ENCODE measurements at places on chromosomes 5 and 9.

DNA sequence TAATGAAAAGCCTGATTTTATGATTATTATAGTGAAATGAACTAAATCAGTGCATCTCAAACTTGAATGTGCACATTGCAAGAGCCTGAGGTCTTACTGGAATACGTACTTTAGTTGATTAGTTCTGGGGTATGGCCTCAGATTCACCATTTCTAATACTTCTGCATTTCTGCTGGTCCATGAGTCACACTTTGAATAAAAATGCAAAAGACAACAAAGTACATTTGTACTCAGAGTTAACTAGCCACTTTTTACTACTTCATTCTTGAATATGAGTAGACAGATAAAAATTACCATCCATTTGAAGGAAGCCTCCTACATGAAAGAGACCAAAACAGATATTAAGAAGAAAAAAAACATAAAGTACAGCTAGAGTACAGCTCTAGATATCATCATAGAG, 27.1 kb upstream of the PRR16 start:
- DNase-seq: no peak

- no peak for DNase-seq
Observed at GRCh38 chr9:37290940-37291485, 131.5 kb upstream of the GRHPR start.

DNA sequence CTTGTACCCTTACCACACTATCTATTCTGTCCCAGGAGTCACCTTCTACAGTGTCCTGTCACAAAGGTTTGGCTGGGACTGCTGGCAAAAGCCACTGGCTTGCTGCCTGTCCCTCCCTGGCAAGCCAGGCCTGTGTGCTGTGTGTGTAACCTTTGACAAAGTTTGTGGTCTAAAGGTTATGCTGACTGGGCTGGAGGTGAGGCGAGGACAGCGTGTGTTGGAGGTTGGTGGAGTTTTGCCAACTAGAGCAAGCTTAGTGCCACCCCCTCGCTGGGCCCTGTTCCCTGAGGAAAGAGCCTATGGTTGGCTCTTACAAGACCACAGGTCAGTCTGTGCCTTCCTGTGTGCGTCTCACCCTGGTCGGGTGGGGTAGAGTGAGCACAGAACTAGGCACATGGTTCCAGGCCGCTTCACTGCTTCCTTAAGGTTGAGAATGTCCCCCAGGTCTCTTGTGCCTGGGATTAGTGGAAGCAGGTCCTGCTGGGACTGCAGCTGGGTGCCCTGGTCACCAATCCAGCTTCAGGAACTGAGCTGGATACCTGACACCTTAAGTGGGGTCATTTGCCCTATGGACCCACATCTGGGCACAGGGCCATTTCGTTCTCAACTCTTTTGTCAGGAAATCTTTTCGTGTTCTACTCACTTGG, 152.2 kb downstream of the GADD45G start:
- no peak for DNase-seq

GRCh38 chr9:32414856-32415255, 30.4 kb downstream of the ACO1 start:
- no peak for DNase-seq

GRCh38 chr9:137277329-137278041, at the start of gene TOR4A:
Gene TOR4A, plus strand, starts transcription at chr9:137277726. Its CDS starts 964 bp downstream, at chr9:137278690.
- DNase-seq: peak; percentile 66

- no peak for DNase-seq
Observed at GRCh38 chr5:71658916-71659662, 60.0 kb upstream of the CARTPT start.

DNA sequence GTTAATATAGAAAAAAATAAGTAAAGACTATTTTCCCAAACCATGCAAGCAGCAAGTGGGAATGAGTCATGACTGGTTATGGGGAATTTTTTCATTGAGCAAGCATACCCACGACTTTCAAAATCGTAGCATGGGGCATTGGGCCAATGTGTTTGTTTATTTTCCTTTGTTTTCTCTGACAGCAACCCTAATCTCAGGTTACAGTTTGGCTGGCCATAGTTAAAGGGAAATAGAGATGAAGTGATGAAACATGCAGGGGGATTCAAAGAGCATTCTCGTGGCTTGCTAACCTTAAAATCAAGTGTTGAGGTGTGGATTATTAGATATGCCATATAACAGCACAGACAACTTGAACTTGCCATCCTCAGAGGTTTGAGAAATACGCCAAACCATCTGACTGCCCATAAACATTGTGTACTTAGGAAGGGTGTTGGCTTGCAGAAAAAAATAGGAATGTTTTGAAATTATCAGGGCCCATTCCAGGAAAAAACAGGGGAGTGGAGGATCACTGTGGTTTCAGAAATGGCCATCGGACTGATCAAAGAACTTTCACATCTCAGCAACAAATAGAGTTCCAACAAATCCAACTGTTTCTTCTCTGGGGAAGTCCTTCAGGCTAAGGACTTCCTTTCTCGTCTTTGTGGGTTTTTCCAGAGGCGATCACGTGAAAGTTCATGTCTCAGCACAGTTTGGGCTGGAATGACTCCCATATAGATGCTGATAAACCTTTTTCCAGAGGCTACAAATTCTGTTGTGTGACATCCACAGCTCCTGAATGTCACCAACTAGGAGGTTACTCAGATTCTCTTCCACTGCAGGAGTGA, 259.1 kb downstream of the SYK start:
- DNase-seq: no peak

GRCh38 chr9:135065151-135065550, 22.3 kb upstream of the OLFM1 start:
- no peak for DNase-seq

GRCh38 chr5:82327941-82328340, 49.8 kb upstream of the RPS23 start:
- no peak for DNase-seq

- no peak for DNase-seq
Observed at GRCh38 chr9:81410201-81410600, 279.1 kb downstream of the TLE1 start.

- no peak for DNase-seq
Observed at GRCh38 chr9:97900738-97901565, 21.3 kb downstream of the TRMO start.

DNA sequence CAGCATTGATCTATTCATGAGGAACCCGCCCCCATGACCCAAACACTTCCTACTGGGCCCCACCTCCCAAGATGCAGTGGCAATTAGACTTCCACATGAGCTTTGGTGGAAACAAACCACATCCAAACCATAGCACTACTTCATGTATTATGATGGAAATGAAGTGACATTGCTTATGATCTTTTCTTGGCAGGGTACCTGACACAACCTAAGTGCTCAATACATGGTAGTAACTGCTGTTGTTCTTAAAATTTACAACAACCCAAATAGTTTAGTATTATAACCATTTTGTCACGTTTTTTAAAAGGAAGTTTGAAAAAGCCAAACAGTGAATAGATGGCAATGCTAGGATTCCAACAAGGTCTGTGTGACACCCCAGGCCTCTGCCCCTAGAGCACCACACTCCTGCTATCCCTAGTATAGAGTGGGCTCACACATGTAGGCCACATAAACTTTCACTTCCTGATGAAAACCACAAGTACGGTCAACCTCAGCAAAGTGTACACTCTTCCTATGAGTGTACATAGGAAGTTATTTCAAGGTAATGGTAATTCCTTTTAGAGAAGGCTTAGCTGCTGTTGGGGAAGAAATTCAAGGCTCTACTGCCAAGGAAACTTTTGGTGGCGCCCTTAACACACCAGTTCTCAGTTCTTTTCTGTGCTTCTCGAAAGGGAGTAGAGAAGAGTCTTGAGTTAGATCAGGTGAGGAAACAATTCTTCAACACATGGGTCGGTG, 97.6 kb downstream of the ARSB start:
- DNase-seq: no peak

DNA sequence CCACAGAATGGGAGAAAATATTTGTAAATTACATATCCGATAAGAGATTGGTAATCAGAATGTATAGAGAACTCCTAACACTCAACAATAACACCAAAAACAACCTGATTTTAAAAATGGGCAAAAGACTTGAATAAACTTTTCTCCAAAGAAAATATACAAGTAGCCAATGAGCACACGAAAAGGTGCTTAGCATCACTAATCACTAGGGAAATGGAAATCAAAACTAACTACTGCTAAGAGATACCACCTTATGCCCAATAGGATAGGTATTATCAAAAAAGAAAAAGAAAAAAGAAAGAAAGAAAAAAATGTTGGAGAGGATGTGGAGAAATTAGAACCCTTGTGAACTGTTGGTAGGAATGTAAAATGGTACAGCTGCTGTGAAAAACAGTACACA, 212.1 kb downstream of the TLR4 start:
- DNase-seq: no peak

- no peak for DNase-seq
Observed at GRCh38 chr9:124559871-124560270, 52.7 kb upstream of the NR5A1 start.

DNA sequence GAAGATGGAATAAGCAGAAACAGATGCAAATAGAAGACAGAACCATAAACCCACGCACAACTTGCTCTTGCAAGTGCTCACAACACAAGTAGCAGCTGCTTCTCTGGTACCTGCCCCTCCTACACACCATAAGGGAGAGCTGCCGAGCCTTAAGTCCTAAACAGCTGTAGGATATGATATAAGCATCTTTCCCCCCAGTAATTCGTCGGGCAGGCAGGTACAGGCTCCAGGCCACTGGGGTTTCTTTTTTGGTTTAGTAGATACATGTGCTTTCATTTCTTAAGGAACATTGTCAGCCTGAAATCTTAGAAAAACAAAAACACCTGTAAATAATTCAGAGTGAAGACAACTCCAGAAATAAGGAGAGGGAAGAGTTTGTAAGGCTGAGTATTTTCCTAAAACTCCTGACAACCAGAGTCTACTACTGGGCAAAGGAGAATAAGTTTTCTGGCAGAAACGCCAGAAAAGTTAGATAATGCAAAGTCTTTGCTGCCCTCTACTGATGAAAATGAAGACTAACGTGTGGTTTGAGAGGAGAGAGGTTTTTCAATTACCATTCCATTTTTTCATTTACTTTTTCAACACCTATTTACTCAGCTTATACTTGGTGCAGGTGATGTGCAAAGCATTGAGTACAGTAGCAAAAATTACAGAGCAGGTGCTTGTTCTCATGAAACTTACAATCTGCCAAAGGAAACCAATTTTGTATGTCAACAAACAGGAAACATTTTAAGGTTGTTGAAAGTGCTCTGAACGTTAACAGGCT, 20.1 kb upstream of the TCERG1 start:
- DNase-seq: no peak

- no peak for DNase-seq
Observed at GRCh38 chr5:72281764-72282499, 38.1 kb downstream of the MRPS27 start.

GRCh38 chr5:16934123-16934522, 2.0 kb downstream of the MYO10 start:
- peak; percentile 33 for DNase-seq

DNA sequence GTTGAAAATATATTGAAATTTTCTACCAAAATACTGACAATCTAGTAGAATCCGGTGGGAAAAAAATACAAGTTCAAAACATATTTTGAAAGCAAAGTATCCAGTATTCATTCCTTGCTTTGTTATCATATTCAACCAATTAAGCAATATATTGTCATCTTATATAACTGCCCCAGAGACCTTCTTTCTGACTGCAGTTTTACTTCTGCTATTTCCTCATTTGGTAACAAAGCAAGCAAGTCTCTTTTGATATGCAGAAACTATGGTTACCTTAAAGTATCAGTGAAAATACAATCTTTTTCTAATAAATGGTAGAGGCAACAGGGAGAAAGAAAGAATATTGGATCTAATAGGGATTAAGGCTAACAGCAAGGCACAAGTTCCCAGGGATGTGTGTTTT, 663.7 kb upstream of the MEF2C start:
- DNase-seq: no peak

GRCh38 chr9:113658545-113658895, 195.0 kb downstream of the RGS3 start:
- no peak for DNase-seq

DNA sequence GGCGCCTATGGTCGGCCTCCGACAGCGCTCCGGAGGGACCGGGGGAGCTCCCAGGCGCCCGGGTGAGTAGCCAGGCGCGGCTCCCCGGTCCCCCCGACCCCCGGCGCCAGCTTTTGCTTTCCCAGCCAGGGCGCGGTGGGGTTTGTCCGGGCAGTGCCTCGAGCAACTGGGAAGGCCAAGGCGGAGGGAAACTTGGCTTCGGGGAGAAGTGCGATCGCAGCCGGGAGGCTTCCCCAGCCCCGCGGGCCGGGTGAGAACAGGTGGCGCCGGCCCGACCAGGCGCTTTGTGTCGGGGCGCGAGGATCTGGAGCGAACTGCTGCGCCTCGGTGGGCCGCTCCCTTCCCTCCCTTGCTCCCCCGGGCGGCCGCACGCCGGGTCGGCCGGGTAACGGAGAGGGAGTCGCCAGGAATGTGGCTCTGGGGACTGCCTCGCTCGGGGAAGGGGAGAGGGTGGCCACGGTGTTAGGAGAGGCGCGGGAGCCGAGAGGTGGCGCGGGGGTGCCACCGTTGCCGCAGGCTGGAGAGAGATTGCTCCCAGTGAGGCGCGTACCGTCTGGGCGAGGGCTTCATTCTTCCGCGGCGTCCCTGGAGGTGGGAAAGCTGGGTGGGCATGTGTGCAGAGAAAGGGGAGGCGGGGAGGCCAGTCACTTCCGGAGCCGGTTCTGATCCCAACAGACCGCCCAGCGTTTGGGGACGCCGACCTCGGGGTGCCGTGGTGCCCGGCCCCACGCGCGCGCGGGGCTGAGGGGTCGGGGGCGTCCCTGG, 561 bp downstream of the DAPK1 start:
- no peak for DNase-seq

GRCh38 chr9:121498487-121499176, 1.0 kb downstream of the GGTA1 start:
- DNase-seq: no peak

DNA sequence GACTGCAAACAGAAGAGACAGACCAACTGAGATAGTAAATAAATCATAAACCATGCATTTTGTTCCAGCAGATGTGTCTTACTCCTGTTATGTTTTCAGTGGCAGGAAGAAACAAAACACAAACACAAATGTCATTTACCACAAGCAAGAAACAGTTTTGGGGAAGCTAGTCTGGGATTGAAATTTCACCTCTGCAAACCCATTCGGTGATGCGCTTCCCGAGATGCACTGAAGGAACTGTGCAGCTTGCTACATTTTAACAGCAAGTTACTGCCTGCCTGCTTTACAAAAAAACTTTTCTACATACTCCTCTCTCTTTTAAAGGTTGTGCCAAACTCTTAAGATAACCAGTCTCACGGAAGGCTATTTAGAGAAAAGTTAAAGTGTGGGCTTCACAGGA, 3.2 kb downstream of the MACROH2A1 start:
- no peak for DNase-seq

DNA sequence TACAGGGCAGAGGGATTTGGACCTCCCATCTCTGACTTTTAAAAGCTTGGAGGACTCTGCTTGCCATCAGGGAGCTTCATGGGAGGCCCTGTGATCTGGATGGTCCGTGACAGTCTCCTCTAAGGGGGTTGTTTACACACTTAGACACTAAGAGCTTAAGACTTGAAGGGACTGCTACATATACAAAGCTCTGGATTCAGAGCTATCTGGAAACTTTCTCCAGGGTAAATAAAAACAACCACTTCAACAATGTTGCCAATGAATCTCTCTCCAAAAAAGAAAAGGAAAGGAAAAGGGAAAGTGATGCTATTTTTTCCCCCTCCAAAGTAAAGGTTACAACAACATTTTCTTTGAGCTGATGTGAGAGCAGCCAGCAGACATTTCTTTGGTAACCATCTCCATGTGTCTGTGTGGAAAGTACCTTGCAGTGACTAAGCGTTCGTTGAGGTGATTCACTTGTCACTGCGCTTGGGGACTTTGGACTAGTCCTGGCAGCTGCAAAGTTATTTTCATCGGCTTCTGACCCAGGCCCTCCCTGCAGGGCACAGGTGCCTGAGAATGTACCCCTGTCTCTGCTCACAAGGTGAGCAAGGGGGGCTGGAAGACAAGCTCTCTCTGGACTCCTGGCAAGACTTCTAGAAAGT, 262.1 kb upstream of the KLF4 start:
- no peak for DNase-seq

GRCh38 chr5:141491323-141492167, 2.7 kb downstream of the PCDHGC5 start:
- no peak for DNase-seq

Measured in activated CD4-positive, CD25-positive, alpha-beta regulatory T cell treated with anti-CD3 and anti-CD28 coated beads, Interleukin-2, amount 50 U/mL, for 72 hours (primary cell).